ENCODE measurements at places on chromosomes 7 and 10. TPM values are rescaled to one million over a fixed set of nuclear protein-coding genes. Genes with fewer than 3 reads are reported as not detected.

GRCh38 chr7:66282591-66282935 lies 77.4 kb downstream of the TPST1 start:
- no peak for DNase-seq

Gene GJD4
- total RNA-seq = 1.1 TPM

Gene MMP21
- not detected for total RNA-seq

DNA sequence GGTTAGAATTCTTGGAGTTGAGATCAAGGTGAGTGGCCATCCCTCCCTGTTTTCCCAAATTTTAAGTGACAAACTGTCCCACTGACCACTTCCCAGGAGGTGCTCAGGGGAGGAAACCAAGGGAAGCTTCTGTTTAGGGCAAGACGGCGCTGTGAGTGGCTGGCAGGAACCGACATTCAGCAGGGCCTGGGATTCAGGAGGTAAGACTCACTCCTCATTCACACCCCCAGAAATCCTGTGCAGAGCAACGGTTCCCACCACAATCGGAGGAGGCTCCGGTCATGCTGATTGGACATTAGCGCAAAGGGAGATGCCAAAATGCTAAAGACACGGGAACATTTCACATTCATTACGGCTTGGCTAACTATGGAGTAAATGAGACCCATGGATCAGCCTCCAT lies 200.9 kb downstream of the GRID1 start:
- no peak for DNase-seq

Gene CALCR
- total RNA-seq = not detected

GRCh38 chr10:128065881-128066534 lies 60.2 kb downstream of the MKI67 start:
- DNase-seq = no peak

GRCh38 chr10:132273966-132274365 lies 33.8 kb downstream of the STK32C start:
- no peak for DNase-seq

Measured in prostate gland (tissue), 2 donors.